Left renal cortex interstitium (tissue), 4 donors: ENCODE measurements at places on chromosomes 1 and 21. TPM values are rescaled to one million over a fixed set of nuclear protein-coding genes. Genes with fewer than 3 reads are reported as not detected.

OR2T11 gene
- polyA plus RNA-seq, result not detected

SPRR5 gene
- not detected for polyA plus RNA-seq

GRCh38 chr21:17793246-17794123 lies 25.7 kb downstream of the C21orf91 start:
- DNase-seq, result no peak

SH2D2A gene
- polyA plus RNA-seq, result 1.2 TPM
